Activated CD4-positive, alpha-beta T cell treated with anti-CD3 and anti-CD28 coated beads, Interleukin-2, amount 50 U/mL, for 24 hours (primary cell): ENCODE measurements at places on chromosomes 5 and 9.

GRCh38 chr5:107541400-107541799, 129.3 kb downstream of the EFNA5 start:
- no peak for DNase-seq

- no peak for DNase-seq
These were observed 68.4 kb downstream of the COL27A1 start for GRCh38 chr9:114223564-114224246.

DNA sequence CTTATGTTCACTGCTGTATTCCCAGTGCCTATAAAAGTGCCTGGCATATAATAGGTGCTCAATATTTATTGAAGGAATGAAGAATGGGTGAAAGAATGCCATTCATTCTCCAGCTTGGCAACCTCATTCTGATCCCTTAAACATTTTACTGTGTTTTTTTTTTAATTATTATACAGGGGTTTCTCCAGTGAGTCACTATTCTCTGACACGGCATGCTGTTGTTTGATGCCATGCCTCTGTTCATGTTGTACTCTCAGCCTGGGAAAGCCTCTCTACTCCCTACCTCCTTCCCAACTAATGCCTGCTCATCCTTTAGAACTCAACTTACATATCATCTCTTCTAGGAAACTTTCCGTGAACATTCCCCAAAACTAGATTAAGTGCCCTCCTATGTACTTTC, 70.2 kb upstream of the PHF24 start:
- DNase-seq, result no peak

- DNase-seq, result no peak
These were observed 563.5 kb downstream of the PRR16 start for GRCh38 chr5:121027636-121028035.

DNA sequence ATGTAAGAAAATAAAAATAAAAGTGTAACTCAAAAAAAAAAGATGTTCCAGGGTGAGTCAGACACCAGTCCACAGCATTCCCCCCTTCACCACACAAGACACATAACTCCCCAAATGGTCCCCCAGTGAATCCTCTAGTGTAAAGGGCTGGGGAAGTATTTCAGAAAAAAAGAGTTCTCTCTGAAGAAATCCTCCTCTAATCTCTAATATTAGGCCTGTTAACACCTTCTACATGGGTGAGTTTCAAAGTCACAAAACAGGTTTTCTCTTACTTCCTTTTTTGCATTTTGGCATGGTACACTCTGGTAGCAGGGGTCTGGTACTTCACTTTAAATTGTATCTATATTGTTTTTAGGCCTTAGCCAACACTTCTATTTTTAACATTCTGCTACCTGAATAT, 28.2 kb downstream of the RNF145 start:
- no peak for DNase-seq

- DNase-seq, result no peak
These were observed 477.1 kb downstream of the SPATA31A7 start for GRCh38 chr9:61666849-61667371.

DNA sequence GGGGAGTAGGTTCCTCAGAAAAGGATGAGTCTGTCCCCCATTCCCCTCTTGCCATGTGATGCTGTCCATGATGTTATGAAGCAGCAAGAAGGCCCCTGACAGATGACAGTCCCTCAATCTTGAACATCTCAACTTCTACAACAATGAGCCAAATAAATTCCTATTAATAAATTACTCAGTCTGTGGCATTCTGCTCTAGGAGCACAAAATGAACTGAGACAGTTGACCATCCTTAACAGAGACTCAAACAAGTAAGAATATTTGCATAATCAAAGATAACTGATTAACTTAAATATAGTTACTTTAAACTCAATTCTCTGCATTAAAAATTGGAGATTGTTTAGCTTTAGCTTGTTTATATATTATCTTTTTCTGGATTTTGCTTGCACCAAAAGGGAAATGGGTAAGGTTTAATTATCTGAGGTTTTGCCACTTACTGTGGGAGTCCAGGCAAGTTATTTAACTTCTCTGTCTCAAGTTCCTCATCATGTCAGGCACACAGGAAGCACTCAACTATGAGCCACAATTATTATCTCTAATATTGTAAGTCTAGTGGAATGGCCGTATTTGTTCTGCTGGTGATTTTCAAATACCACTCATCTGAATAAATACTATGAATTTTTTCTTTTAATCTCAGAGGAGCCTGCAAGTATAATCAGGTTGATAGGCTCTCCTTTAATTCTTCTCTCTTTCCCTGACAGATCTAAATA, 162.9 kb downstream of the TSSK1B start:
- no peak for DNase-seq

DNA sequence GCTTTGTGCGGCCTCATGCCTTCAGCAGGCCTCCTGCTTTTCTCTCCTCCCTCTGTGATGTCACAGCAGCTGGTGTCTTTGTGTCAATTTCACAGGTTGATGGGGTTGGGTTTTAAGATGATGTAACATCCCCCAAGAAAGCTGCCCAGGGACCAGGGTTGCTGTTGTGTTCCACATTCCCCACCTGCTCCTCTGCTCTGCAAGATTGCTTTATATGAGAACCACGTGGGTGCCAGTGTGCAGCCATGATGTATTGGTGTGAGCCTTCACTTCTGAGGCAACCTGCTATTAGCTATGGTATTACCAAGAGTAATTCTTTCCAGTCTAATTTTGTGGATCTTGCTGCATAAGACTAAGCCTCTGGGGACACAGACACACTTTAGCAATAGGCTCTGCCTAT, 213.0 kb upstream of the ADAMTS16 start:
- no peak for DNase-seq

DNA sequence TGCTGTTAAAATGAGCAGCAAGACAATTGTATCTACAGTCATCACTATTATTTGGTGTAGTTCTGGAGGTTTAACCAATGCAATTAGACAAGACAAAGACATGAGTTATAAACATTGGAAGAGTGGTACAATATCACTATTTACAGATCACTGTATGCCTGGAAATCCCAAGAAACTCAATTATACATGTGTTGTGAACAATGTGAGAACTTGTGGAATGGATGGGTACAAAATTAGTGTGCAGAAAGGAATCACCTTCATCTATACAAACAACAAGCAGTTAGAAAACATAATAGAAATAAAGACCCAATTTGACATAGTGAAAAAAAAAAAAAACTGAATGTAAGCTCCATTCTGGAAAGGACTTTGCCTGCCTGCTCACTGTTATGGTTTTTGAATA, 12.4 kb upstream of the CCDC112 start:
- no peak for DNase-seq

DNA sequence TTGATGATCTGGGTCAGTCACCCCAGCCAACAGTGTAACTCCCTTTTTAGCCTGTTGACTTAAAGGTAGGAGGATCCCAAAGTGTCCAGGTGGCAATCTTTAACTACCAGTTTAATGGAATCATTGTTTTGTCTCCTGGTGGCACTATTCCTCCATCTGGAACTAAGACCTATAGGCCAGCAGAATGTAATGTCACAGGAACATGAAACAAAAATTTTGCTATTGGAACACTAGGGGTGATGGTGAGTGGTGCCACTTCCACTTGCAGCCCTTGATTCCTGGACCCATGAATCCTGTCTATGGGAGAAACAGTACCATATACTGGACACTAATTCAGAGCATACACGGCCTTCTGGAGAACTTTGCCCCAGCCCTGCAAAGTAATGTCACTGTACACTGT, 219.5 kb upstream of the RASA1 start:
- DNase-seq, result no peak

DNA sequence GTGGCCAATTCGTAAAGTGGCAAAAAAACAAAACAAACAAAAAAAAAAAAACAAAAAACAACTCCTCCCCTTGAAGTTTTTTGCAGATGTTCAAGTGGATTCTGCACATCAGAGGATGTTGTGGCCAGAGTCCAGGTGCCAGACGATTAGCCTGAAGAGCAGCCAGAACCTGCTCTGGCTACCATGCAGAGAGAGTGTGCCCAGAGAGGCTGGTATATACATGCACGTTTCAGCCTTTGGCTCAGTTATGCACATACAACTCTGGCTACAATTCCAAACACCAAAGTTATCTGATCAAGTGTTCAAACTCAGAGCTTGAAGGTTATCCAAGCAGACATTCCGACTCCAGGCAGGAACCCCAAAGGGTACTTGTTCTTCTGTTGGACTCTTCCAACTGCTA, 34.7 kb downstream of the GGTA1 start:
- DNase-seq, result no peak

GRCh38 chr5:155101697-155102096, 88.1 kb downstream of the KIF4B start:
- DNase-seq, result no peak

DNA sequence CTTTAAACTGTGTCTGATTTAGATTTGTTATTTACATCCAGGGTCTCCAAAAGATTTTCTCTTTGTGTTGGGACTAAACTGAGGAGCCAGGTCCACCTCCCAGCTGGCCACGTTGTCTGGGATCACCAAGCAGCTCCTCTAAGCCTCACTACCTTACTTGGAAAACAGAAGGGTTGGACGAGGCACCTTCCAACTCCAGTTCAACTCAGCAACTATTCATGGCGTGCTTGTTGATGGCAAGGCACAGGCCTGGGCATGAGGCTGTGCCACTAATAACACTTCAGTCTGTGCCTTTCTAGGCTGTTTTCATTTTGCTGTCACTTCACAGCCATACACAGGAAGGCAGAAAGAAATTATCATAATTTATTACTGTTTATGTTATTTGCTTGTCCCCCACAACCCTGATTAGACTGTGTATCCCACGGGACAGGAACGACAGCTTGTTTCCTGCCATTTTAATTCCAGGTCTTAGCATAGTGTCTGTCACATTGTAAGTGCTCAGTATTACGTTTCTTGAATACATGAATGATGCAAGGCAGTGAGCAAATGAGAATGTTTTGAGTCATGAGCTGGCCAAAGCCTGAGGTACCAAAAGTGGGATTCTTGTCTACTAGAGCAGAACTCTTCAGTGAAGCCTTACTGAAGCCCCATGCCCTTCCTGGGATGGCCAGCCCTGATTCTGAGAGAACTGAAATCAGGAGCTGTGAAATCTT, 125.8 kb downstream of the GALNT10 start:
- DNase-seq, result no peak

DNA sequence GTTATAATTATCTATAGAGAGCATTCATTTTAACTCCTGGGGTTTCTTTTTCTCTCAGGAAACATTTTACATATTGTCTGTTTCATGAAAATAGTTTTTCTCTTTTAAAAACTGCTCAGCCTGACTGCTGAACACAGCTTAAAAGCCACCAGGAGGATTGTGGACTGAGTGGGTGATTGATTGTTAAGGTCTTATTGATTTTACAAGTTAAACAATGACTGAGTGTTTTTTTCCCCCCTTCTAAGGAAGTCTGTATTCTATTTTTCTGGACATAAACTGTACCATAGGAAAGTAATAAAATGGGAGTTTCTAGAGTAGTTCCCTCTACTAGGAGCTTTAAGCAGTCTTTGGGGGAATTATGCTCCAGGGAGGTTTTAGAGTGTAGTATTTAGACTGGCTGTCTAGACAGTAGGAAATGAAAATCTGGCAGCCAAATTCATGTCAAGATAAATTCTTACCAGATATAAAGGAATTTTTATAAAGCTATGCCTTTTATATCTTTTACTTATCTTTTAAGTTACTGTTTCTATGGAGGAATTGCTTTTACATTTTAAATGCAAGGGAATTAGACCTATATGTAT, 463.9 kb downstream of the PRR16 start:
- DNase-seq, result no peak

DNA sequence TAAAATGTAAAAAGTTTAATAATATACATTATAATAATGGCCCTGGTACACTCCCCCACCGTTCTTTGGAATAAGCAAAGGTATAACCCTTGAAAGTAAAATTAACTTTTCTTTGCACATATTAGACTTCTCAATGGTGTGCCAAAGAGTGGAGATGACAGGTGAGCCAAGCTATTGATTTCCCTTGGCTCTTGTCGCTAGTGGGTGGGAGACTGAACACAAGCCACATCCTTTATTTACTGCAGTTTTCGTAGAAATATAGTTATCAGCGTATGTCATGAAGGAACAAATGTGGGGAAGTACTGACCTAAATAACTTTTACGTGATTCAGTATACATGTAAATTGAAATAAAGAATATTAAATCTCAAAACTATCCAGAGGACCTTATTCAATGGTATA, 549.3 kb downstream of the RAB3C start:
- no peak for DNase-seq

GRCh38 chr9:16561121-16561520, 309.3 kb downstream of the BNC2 start:
- DNase-seq, result no peak

- no peak for DNase-seq
These were observed 37.4 kb downstream of the TTLL11 start for GRCh38 chr9:122055701-122056100.

GRCh38 chr5:23007236-23007635, 154.1 kb upstream of the CDH12 start:
- no peak for DNase-seq

DNA sequence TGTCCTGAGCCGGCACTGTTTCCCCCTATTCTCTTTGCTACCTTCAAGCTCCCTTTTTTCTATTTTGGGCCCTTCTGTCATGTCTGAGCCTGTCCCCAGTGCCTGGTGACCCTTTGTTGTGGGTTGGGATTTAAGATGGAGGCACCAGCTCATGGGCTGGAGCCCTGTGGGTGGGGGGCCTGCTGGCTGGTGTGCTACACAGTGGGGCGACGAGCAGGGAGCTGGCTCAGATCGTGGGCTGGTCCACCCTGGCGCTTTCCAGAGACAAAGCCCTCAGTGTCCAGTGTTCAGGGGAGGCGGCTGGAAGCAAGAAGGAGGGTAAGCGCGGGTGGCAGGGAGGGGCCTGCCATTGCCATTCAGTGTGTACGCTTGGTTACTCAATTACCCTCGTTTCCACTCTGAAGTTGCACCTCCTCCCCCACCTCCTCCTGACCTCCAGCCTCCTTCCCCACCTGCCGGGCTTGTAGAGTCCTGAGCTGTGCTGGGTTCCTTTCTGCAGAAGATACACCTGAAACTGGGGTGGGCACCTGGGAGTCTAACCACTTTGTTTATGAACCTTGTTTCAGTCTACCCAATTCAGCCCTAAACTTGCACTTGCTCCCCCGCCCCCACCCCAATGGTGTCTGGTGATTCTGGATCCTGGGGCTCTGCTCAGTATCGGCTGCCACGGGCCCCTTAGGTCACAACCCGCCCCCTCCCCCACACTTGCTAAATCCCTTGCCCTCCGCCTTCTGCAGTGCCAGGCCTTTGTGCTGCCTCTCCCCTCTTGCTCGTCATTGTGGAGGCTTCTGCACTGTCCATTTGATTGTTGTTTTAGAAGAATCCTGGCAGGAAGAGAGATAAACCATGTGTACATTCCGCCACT, 49.9 kb downstream of the MVB12B start:
- no peak for DNase-seq

DNA sequence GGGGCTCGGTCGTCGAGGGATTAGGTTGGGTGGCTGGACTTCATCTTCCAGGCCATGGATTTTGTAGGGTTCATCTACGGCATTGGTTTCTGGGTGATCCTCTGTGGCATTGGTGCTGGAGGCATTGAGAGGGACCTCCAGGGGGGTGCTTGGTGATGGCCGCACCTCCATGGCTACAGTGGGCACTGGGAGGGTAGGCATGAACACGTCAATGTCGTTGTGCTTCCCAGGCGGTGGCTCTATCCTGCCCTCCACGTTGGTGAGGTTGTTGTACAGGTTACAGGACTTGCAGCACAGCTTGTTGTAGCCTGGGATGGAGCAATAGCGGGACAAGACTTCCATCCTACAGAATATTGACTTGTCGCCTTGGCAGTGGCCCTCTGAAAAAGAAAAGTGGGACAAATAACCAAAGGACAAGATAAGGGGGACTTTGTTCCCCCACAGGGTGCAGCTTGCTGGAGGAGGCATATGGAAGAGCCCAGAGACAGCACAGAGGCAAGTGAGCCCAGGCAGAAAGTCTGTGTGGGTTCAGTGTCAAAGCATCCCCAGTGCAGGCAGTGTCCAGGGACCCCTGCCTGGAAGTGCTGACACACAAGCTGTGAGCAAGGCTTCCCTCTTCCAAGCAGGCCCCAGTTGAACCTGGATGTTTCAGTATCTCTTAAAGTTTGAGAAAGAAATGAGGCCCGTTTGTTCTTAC, 53.9 kb downstream of the ZNF354C start:
- DNase-seq, result no peak
